ENCODE measurements at places on chromosomes 2 and 18.

- DNase-seq: no peak
Measured at GRCh38 chr18:31042406-31043181, at the start of gene DSC3. Gene DSC3 (minus strand): TSS chr18:31042742. CDS start chr18:31042660, 82 bp downstream.

GRCh38 chr18:72584787-72585186 lies 40.6 kb upstream of the CBLN2 start:
- no peak for DNase-seq

DNA sequence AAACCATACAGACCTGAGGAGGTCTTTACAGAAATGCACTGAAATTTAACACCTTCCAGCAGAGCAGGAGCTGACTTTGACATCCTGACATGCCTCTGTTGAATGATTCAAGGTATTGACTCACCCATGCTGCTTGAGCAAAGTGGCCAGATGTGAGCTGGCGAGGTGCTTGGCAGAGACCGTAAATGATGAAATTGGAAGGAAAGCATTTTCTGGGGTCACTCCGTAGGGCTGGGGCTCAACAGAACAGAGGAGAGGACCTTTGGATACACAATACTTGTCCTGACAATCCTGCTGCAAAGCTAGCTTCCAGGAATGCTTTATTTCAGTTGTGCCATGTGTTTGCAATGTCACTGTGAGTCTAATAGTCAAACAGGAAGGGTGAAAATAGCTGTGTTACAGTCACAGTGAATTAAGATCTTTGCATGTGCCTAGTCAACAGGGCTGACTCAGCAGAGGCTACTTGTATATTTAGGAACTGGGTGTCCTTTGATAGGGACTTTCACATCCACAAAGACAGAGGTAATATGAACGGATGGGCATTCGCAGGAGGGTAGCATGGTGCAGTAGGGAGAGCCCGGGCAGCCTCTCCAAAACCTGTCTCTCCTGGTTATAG lies 31.6 kb upstream of the NCK2 start:
- DNase-seq: peak; percentile 19

DNA sequence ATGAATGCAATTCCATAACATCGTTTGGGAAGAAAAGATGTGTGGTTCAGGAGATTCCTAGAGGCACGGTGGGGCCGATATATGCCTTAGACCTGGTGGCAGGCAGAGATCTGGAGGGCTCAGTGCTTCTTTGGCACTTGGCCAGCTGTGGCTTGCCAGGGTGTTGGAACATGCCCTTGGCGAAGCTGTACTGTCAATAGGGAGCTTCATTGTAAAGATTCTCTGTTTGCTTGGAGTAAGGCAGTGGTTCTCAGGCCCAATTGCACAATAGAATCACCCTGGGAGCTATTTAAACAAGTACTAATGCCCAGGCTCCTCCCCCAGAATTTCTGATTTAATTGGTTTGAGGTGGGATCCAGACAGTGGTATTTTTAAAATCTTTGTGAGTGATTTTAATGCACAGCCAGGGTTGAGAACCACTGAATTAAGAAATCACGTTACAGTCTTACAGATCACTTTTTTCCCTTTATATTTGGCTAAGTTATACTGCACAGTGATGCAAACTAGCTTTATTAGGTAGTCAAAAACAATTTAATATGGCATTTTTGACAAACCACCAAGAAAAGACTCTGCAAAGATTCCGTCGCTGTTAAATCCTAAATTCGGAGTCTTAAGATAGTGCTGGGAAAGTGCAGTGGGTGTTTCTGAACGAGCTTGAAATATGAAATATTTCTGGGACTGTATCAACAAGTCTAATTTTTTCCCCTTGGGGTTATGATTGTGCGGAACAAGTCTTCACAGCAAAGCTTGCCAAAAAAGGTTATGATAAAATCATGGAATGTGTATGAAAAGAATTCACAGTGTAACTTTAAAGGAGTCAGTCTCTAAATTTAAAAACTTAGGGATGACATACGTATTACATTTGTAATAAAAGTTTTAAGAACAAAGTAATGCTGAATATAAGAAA lies 78.0 kb downstream of the CRIM1 start:
- no peak for DNase-seq

- no peak for DNase-seq
Measured at GRCh38 chr2:136085453-136086209, 32.3 kb downstream of the CXCR4 start.

GRCh38 chr18:49510393-49511115 lies 23.5 kb upstream of the C18orf32 start:
- DNase-seq: peak; percentile 63

- no peak for DNase-seq
Measured at GRCh38 chr18:2504642-2505041, 66.7 kb downstream of the METTL4 start.

DNA sequence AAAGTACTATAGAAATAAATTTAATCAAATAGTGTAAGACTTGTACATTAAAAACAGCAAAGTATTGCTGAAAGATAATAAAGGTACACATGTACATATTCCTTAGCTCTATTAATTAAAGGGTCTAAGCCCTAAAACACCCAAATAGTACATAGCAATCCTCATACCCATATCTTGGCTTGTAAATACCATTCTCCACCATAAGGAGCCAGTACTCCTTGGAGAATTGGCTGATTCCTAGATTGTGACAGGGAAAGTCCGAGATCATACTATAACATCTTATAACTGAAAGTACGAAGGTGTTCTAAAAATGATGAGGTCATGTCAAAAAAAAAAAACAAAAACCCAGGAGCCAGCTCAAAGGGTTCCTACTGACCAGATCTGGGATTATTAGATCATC lies 614.6 kb downstream of the SUCLG1 start:
- no peak for DNase-seq

Measured in H4 (cell line).